ENCODE measurements at places on chromosomes 16 and 17.

- DNase-seq: no peak
Observed at GRCh38 chr17:38984666-38985065, 17.5 kb upstream of the FBXO47 start.

GRCh38 chr17:10130677-10131076 lies 67.7 kb downstream of the GAS7 start:
- DNase-seq: no peak

GRCh38 chr17:76914937-76915336 lies 46.7 kb downstream of the MGAT5B start:
- DNase-seq: no peak

DNA sequence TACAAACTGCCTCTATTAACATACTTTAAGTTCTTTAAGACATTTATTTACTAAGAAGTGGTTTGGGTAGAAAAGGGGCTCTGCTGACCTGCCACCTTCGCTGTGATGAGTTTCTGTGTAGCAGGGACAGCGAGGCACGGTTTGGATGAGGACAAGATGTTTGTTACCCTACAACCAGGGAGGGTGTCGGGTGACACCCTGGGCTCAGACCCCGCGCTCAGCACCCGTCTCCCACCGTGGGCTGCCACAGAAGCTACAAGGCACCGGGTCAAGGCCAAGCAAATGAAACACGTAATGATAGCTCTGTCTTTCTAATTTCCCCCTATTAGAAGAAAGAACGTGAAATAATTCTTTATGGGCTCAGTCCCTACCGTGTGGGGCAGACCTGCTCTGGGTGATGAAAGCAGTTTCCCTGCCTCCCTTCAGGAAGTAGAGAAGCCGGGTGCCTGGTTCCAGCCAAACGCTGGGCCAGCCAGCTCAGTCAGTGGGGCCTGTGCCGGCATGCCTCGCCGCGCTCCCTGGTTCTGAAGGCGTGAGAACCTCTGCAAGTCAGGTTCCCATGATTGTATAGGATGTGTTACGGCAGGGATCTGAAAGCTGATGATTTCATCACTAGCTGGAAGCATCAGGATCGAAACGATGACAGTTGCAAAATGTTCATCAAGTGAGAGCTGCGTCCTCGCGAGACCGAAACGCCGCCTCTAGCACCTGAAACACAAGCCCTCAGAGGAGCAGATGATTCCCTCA lies 3.9 kb downstream of the ZNF750 start:
- no peak for DNase-seq

- DNase-seq: no peak
Observed at GRCh38 chr16:23896832-23897821, 61.3 kb downstream of the PRKCB start.

GRCh38 chr16:22023505-22023904 lies 15.6 kb downstream of the MOSMO start:
- DNase-seq: no peak

DNA sequence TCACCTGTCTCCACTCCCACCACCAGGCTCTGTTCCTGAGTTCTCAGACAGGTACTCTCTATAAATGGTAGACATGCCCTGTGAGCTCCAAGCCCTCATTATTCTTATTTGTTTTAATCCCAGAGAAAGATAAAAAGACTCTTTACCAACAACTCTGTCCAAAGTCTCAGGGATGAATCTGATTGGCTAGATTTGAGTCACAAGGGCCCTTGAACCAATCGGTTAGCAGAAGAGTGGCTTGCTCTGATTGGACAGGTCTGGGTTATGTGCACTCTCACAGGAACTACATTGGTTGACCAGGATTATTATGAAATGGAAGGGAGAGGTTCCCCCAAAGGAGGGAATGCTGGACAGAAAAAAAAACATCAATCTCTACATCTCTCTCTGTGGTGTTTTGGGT lies 7.5 kb downstream of the COTL1 start:
- no peak for DNase-seq

Data from HS-5 (cell line).